HFFc6 (cell line): ENCODE measurements at places on chromosomes 3 and 15.

- DNase-seq = no peak
Measured at GRCh38 chr3:177787279-177788041, 590.2 kb upstream of the TBL1XR1 start.

GRCh38 chr3:176789947-176790346 is 407.3 kb downstream of the TBL1XR1 start:
- DNase-seq = no peak

GRCh38 chr15:47066392-47066791 is 650.9 kb upstream of the SEMA6D start:
- no peak for DNase-seq

DNA sequence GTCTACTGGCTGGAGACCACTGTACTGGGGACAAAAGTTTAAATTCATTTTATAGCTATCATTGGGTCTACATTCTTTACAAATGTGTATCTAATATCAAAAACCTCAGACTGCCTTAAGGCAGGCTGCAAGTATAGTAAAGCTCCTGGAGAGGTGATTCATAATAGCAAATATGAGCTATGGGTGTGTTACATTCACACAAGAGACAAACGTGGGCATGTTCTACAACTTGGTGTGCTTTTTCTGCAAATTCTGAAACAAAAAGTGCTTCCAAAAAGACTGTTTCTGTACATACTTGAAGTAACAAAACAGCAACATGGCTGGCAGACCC is 1101.4 kb downstream of the ROBO1 start:
- peak; percentile 56 for DNase-seq

DNA sequence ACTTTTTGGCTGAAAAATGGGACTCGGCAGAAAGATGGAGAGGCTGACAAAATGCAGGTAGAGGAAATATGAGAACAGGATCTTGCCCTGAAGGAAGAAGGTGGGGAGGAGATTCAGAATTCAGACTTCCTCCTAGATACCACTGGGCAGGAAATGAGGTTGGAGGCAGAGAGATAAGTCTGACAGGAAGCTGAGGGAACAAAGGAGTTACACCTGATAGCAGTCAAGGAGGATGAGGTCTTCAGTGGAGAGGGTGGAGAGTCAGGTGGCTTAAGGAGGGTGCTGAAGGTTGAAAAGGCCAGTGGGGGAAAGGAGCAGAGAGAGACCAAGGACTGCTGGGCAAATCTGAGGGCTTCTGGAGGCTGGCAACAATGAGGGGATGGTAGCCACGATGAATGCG is 56.8 kb downstream of the CCR4 start:
- no peak for DNase-seq

GRCh38 chr3:46143951-46144473 is 64.1 kb downstream of the CCR1 start:
- DNase-seq = no peak

DNA sequence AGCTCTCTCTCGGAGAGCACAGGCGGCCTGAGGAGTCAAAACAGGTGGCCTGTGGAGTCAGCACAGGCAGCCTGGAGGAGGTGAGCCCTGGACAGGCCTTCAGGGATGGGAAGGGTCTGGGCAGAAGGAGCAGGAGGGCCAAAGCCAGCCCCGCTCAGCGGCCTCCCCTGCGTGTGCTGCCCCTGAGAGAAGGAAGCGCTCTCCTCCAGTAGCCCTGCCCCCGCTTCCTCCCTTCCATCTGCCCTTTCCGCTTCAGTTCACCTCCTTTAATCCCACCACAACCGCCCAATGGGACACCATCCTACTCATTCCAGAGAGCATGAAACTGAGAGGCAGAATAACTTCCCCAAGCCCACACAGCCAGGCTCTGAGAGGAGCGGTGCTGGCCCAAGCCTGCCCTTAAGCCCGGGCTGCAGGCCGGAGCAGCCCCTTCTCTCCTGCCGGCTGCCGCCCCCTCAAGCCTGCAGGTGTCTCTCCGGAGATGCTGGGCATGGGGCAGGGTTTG is 3.2 kb upstream of the NR2E3 start:
- no peak for DNase-seq

DNA sequence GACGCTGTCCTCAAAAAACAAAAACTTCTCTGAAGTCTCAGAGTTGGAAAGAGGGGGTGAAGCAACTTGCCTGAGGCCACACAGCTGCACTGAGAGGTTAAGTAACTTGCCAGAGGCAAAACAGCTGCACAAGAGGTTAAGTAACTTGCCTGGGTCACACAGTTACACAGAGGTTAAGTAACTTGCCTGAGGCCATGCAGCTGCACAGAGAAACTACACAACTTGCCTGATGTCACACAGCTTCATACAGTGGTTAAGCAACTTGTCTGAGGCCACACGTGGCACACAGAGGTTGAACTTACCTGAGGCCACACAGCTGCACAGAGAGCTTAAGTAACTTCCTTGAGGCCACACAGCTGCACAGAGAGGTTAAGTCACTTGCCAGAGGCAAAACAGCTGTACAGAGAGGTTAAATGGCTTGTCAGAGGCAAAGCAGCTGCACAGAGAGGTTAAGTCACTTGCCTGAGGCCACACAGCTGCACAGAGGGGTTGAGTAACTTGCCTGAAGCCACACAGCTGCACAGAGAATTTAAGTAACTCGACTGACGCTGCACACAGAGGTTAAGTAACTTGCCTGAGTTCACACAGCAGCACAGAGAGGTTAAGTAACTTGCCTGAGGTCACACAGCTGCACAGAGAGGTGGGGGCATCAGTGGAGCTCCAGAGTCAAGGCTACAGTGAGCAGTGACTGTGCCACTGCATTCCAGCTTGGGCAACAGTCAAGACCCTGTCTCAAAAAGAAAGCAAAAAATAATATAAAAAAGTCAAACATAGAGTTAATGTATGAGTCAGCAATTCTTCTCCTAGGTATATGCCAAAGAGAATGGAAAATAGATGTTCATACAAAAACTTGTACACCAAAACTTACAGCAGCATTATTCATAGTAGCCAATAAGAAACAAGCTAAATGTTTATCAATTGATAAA is 12.0 kb upstream of the ACAD9 start:
- no peak for DNase-seq

DNA sequence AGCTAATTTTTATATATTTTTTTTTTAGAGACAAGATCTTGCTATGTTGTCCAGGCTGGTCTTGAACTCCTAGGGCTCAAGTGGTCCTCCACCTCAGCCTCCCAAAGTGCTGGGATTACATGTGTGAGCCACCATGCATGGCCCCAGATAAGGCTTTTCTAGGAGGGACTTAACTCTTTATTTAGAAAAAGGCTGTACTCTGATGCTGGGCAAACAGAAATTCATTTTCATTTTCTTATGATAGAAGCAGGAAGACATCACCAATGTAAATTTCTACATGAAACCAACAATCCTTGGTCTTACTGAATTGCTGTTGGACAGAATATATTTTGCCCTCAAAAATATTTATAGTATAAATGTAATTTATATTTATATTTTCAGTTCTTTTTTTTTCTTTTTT is 9.6 kb downstream of the NIPA1 start:
- DNase-seq = no peak

DNA sequence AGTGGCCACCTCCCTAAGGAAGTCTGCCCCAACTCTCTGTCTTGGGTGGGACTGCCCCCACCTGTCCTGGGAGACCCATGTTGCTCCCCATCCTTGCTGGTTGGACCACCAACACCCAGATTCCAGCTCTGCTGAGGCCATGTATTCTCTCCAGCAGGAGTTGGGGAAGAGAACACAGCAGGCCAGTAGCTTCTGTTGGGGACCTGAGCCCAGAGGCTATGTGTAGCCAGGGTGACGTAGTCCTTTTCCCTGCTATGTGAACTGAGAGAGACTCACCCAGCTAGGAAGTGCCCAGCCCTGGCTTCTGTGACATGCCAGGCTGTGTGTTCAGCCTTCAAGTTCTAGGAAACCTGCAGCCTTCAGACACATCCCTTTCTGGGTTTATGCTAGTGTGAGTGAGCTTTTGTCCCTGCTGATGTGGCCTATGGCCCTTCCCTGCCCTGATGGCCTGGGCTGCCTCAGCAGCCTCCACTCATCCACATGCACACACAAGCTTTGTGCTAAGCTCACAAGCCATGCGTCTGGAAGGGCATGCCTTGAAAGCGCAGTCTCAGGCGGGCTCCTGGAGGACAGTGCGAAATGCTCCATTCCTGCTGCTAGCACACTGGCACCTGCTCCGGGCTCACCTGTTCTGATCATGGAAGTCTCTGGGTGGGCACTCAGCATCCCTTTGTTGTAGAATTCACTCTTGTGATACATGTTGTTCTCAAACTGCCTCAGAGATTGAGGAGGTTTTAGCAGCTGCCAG is 42.6 kb downstream of the KY start:
- DNase-seq = no peak

DNA sequence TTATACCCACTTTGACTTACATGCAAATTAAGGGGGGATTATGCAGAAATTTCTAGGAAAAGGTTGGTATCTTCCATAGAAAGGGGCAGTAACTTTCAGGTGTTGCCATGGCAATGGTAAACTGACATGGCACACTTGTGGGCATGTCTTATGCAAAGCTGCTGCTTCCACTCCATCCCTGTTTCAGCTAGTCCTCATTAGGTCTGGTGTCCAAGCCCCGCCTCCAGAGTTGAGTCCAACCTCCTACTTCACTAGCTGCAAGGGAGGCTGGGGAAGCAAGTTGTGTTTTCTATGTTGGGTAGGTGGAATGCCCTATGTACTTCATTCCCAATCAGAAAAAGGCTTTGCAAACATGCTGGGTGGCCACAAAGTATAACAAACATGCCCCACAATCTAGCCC is 14.7 kb upstream of the KLHL40 start:
- no peak for DNase-seq

DNA sequence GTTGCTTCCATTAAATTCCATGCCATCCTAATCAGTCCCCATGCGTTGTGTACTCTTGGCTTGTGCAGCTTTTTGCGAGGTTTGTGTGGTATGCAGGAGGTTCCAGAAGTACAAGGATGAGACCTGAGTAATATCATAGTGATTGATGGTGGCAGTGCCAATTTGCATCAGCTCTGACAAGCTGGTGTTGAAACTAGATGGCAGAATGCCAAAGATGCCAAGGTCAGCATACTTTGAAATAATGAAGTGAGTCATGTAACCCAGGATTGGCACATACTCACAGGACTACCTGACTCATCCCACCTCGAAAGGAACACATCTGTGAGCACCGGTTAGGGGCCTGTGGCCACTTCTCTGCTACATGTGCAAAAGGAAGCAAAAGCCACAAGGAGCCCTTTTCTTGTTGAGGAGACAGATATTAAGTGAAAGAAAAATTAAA is 14.3 kb downstream of the KAT2B start:
- DNase-seq = peak; percentile 82

DNA sequence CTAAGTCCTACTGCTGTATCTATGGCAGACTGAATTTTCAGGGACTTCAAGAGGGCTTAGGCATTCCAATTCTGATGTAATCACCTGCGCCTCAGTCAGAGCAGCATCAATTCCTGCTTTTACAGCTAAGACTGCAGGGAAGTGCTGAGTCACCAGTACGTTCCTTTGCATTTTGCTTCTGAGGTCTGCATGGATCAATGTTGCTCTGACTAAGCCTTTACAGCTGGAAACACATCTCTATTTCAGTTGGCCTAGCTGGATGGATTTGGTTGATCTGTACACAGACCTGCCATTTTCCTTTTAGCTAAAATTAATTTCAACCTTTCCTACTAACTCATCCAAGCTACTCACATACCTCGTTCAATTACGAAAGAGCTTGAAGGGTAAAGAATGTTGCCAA is 51.3 kb downstream of the ETV5 start:
- peak; percentile 77 for DNase-seq

GRCh38 chr3:20701641-20702040 is 515.6 kb upstream of the SGO1 start:
- no peak for DNase-seq

GRCh38 chr3:4504340-4505261 is 11.5 kb downstream of the ITPR1 start:
- DNase-seq = no peak

DNA sequence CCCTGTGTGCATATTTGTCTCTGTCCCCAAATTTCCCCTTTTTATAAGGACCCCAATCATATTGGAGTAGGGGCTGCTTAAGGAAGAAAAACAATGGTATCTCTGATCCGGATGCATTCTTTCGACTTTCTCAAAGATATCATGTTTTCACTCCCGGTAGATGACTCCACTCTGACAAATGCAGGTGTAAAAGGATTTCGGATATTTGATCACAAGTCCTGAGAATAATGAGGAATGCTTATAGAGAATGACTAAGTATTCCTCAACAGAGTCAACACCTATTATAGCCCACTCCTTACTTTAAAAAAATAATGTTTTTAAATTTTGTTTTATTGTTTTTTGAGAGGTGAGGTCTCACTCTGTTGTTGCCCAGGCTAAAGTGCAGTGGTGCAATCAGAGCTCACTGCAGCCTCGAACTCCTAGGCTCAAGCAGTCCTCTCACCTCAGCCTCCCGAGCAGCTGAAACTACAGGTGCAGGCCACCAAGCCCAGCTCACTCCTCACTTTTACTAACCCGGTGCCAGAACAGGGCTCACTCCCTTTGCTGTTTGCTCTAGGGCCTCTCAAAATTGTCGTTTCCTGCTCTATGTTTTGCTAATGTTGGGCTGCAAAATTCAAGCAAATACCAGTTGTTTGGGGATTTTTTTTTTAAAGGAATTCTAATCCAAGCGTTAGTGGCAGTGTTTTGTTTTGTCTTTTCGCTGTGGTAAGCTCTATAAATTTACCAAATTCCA is 24.6 kb downstream of the COL8A1 start:
- DNase-seq = no peak

- no peak for DNase-seq
Measured at GRCh38 chr3:135454890-135455289, 510.6 kb upstream of the PPP2R3A start.

DNA sequence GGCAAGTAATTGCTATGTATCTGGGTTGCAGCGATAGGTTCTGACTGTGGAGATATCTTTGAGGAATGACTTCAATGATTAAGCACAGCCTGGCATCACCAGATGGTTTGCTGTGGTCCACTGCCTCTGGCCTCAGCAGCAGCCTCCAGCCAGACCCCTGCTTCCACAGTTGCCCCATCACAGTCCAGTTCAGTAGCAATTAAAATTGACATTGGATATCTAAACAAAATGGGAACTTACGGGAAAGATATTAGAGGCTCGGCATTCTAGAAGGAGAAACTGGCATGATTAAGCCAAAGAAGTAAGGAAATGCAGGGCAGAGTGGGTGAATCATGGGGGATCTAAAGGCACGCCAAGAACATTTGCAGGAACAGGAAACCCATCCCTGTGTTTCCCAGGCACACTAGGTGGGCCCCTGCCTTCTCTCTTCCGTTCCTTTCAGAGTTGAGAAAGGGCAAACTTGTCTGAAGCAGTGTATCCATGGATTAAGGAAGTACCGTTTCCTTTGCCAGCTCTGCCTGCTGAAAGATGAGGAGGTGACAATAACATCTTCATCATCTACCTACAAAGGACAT is 36.3 kb upstream of the SH3BP5 start:
- no peak for DNase-seq

DNA sequence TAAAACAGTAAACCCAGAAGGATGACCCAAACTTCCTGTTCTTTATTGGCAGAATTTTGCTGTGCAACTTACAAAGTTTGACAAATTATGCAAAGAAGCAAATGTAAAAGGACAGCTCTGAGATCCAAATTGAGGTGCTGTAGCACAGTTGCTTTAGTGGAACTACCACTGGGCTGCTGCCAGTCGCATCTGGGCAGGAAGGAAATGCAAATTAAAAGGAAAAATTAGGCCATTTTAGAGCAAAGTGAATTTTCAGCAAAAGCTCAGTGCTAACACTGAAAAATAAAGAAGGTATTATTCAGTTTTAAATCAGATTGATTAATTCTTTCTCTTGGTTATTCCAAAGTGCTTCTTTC is 104.5 kb downstream of the ZMAT3 start:
- DNase-seq = no peak

GRCh38 chr15:72227192-72227586 is 3.8 kb downstream of the PKM start:
- DNase-seq = peak; percentile 86

- DNase-seq = peak; percentile 59
Measured at GRCh38 chr15:58608129-58608590, 141.3 kb downstream of the ADAM10 start.

- DNase-seq = no peak
Measured at GRCh38 chr15:99441871-99442251, 123.9 kb upstream of the MEF2A start.
